ENCODE measurements at places on chromosomes 2 and 18.

DNA sequence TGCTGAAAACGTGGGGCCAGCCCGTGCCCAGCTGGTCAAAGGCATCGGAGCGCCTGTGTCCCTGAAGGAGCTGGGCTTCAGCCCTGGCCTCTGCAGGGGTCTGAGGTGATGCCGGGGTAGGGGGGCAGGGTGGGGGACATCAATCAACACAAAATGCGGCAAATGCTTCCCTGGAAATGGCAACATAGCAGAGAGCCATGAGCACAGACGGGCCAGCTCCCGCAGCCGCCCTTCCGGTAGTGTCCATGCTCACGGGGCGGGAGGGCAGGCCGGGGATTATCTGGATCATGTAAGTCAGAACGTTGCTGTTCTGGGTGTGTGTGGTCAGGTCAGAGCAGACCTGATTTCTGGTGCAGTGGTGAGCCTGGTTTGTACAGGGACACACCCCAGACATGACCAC lies 56.5 kb upstream of the TWIST2 start:
- no peak for DNase-seq

GRCh38 chr2:112033600-112033999 lies 21.5 kb upstream of the TMEM87B start:
- DNase-seq: no peak

DNA sequence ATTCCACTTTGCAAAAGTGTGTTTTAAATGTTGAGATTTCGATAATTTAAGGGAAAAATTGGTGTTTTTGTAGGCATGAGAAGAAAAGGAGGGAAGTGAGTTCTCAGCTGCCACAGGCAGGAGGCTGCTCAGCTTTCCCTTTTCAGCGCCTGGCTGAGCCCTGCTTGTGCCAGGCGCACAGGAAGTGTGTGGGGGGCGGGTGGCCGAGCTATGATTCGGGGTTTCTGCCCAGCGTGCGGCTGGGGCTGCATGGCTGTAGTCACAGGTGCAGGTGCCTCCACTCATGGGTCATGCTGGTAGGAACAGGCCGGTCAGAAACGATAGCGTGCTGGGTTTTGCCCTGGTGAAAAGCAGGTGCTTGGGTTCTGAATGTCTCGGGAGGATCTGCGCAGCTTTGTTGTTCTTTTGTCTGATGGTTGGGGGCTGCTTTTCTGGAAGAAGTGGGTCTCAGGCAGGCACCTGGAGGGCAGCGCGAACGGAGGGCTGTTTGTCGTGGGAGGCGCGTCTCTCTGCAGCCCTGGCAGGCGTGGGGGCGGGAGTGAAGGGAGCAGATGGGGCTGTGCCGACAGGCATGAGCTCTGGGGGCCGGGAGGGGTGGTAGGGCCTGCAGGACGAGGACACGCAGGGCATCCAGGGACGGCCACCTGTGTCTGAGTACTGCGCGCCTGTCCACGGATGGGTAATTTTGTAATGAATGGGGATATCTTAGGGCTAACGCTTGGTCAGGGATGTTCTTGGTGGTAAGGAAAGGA lies 2.1 kb downstream of the KCNG2 start:
- DNase-seq: no peak

DNA sequence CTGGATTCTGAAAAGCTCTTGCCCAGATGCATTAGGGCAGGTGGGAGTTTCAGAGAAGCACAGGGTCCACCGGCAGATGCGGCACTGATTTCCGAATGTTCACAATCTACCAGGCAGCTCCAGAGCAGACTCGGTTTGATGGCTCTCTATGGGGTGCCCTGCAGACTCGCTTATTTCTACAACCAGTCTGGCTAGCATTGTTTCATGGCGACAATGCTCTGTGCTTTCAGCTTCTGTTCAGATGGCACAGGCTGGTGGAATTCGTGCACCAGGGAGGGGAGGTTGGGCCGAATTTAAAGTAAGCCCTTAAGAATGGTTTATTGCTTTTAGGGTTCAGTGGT lies 9.9 kb downstream of the MYT1L start:
- DNase-seq: no peak

- no peak for DNase-seq
Observed at GRCh38 chr2:34031097-34031496, 432.0 kb upstream of the FAM98A start.

- no peak for DNase-seq
Observed at GRCh38 chr18:22031611-22032010, 137.8 kb upstream of the GATA6 start.

GRCh38 chr18:48705531-48705930 lies 166.7 kb downstream of the CTIF start:
- DNase-seq: no peak

GRCh38 chr2:176826984-176827668 lies 385.5 kb upstream of the HNRNPA3 start:
- DNase-seq: no peak

GRCh38 chr18:66078925-66079800 lies 328.4 kb downstream of the CDH7 start:
- no peak for DNase-seq

- no peak for DNase-seq
Observed at GRCh38 chr2:66322506-66323260, 112.2 kb upstream of the MEIS1 start.

- no peak for DNase-seq
Observed at GRCh38 chr2:158774681-158775080, 20.4 kb upstream of the DAPL1 start.

- no peak for DNase-seq
Observed at GRCh38 chr2:106108351-106108750, 85.8 kb downstream of the UXS1 start.

GRCh38 chr2:27615316-27615715 lies 13.5 kb downstream of the CCDC121 start:
- no peak for DNase-seq

DNA sequence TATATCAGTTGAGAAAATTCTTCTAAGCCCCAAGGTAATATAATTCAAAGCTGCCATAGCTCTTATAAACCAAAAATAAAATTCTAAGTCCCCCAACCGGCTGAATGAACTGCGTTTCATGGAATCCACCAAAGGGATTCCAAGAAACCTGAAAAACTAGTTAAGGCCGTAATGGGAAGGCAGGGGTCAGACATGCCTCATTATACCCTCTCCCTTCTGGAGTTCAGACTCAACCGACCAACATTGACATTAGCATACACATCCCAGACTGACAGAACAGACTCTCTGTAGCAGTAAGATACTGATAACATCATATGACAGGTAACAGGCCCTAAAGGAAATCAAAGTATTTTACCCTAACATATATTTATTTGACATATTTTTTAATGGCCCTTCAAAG lies 31.4 kb upstream of the PHLPP1 start:
- DNase-seq: no peak

GRCh38 chr18:44569391-44570055 lies 111.2 kb upstream of the SETBP1 start:
- DNase-seq: no peak

DNA sequence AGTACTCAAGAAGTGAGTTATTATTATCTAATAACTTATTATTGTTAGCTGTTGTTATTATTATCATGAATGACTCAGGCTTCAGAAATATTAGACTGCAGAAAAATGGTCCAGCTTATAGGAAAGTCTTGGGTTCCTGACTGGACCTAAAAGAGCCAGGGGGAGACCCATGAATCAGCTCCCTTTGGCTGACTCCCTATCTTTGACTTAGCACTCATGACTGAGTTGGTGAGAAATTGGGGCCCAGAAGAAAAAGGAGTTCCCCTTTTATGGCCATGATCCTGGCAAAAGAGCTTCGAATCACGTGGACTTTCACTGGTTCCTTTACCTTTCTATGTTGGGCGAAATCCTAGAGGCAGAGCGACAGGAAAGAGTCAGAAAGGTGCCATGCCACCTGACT lies 145.8 kb downstream of the MYO3B start:
- DNase-seq: no peak

DNA sequence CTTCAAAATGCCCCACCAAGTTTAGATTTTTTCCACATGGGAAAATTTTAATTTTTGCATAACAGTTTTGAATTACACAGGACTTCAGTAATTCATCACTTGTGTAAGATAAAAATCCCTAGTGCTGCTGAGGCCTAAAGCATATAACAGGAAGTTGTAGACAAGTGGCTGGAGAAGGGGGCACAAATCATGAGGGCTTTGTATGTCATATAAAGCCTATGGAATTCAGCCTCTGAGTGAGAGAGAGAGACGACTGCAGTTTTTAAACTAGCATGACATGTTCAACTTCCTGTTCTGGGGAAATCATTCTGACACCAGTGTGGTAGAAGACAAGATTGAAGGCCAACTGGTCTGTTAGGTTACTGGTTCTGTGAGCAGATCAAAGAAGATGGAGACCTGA lies 187.3 kb upstream of the CHST9 start:
- no peak for DNase-seq

DNA sequence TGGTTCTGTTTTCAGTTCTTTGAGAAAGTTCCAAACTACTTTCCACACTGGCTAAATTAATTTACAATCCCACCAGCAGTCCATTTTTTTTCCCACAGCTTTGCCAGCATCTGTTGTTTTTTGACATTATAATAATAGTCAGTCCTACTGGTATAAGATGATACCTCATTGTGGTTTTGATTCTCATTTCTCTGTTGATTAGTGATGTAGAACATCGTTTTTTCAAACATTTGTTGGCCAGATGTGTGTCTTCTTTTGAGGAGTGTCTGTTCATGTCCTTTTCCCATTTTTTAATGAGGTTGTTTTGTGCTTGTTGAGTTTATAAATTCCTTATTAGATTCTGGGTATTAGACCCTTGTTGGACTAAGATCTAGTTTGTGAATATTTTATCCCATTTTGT lies 376.8 kb upstream of the NT5C1B start:
- no peak for DNase-seq

DNA sequence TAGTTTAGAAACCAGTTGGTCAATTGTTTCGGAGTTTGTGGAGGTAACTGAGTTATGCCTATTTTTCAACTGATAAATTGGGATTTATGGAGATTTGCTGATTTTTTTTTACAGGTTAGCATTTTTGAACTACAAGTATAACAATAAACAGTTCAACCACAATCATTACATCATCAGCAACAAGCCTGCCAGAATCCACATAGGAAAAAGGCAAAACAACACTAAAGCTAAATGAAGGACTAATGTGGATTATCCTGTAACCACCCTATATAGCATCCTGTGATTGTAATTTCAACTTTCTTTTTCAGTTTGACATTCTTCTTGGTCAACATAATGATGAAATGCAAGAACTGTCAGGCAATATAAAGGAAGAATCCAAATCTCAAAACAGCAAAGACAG lies 76.5 kb downstream of the CCDC102B start:
- DNase-seq: no peak

DNA sequence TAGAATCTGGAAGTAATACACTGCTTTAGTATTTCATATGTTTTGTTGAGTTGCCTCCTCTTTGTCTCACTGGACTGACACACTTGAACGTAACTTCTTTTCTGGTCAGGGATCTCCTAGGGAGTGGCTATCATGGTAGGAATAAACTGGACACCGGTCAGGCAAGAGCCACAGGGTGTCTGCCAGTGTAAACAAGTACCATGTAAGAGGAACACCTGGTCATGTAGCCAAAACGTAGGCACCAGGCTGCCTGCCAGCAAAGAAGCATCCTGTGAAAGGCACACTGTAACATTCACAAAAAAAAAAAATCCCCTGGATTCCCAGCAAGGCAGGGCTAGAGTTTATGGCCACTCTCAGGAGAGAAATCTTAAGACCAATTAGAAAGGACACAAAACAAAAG lies 372.8 kb upstream of the RND3 start:
- no peak for DNase-seq

GRCh38 chr2:130768191-130768855 lies 13.0 kb downstream of the AMER3 start:
- DNase-seq: no peak

DNA sequence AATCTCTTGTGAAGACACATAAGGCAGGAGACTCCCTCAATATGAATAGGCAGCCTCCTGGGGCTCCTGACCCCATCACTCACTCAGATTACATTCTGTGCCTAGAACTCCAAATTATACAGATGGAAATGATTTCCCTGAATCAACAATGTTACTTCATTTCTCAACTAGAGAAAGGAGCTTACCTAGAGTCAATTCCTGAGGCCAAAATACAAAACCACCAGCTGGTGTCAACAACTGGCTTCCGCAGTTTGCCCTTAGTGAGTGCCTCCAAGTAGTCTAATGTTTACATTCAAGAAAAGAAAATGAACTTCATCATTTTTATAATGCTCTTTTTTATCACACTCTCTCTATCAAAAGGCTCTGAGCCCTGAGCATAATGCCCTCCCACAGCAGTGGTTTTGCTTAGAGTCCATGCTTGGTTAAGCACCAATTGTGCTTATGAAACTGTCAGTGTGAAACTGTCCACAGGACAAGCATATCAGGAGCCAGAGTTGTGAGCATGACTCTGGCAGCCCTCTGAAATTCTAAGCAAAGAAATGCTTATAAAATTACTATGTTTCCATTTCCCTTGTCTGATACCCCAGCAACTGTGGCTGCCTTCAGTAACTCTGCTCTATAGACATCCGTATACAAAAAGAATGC lies 305.7 kb upstream of the PKDCC start:
- no peak for DNase-seq

Data from KG1 (cell line).